ENCODE measurements at places on chromosomes 7 and 10.

DNA sequence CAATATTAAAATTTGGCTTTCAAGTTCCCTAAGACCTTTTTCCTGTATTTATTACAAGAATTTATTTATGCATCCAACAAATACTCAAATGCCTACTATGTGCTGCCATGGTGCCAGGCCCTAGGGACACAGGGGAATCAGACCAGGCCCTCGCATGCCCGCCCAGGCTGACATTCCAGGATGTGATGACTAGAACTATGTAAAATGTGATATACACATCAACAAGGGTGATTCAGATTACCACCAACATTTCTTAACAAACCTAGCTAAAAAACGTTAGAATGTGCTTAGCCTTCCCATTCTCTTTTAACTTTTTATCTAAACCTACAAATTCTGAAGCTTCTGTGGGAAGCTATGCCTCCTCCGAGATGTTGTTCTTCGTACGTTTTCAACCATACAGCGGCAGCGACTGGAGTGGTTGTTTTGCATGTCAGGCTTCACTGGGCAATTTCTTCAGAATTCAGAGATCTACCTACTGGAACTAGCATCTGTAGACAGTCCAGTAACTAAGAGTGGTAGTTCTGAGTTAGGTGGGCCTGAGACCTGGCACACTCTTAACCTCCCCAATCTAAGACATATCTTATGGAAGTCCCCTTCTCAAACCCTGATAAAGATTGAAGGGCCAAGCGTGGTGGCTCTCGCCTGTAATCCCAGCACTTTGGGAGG is 22.1 kb downstream of the GNA12 start:
- DNase-seq, result no peak

DNA sequence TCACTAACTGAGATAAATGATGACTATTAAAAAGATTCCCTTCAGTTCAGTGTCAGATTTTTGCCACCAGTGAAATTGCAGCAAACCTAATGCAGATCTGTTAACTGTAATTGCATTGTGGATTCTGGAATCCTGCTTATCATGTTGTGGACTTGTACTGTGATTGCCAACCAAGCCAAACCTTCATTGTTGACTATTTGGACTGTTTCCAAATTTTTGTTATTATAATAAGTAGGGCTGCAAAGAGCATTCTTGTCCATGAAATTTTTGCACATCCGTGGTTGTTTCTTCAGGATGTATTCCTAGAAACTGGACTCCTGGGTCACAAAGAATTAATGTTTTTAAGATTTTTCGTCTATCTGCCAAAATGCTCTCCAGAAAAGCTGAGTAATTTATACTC is 281.6 kb upstream of the ZMIZ1 start:
- DNase-seq, result peak; percentile 44

GRCh38 chr10:17905491-17905890 is 46.2 kb upstream of the SLC39A12 start:
- DNase-seq, result no peak

DNA sequence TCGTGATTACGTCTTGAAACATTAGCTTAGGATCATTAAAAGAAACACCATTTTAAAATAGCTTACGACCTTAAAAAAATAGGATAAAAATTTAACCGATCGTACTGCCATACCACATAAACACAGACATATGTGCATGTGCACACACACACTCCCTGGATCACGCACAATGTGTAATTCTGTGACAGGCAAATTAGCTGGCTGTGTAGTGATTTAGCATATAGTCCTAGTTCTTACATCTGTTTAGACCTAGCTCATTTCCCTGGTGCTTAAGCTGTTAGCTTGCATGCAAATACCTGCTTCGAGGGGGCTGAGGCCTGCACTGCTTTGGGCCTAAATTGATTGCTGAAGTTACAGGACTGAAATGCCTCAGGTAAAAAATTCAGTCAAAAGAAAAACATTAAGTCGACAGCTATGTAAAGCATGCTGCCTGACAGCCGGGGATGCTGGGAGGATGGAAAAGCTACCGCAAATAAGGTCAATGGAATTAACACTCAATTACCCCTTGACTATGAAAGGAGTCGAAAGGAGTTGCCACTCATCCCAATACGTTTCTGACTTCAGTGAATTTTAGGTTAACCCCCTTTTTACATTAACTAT is 267.1 kb upstream of the FZD8 start:
- DNase-seq, result no peak

GRCh38 chr7:42832667-42833066 is 79.2 kb downstream of the C7orf25 start:
- peak; percentile 4 for DNase-seq
